Thyroid gland (tissue), 4 donors: ENCODE measurements at places on chromosomes 5 and 9. TPM values are rescaled to one million over a fixed set of nuclear protein-coding genes. Genes with fewer than 3 reads are reported as not detected.

Gene DNAH5
- 2.9 TPM for total RNA-seq

Gene ATP10B
- not detected for total RNA-seq

Gene SNAPC4
- total RNA-seq = 7.4 TPM

Gene MCC
- total RNA-seq = 15.5 TPM

Gene HTR4
- total RNA-seq = not detected

Gene GABBR2
- 6.7 TPM for total RNA-seq

Gene ADAMTS19
- total RNA-seq = not detected

Gene ALDH7A1
- 40.2 TPM for total RNA-seq

Gene MEIKIN
- not detected for total RNA-seq

Gene PIP5KL1
- 5.2 TPM for total RNA-seq

Gene TBC1D2
- total RNA-seq = 20.8 TPM

Gene PHF24
- 0.67 TPM for total RNA-seq

Gene CCIN
- 0.40 TPM for total RNA-seq

Gene HDHD3
- 60.8 TPM for total RNA-seq

Gene SPAAR
- total RNA-seq = 4.7 TPM

Gene LRRC8A
- 56.3 TPM for total RNA-seq

Gene EQTN
- not detected for total RNA-seq

Gene SLC44A1
- total RNA-seq = 144 TPM

Gene PLPP1
- total RNA-seq = 172 TPM

Gene FSTL4
- total RNA-seq = 0.10 TPM

Gene PLEKHG4B
- total RNA-seq = 5.9 TPM

Gene C5orf52
- not detected for total RNA-seq

Gene SUSD3
- 5.8 TPM for total RNA-seq

Gene MIGA2
- total RNA-seq = 57.7 TPM

Gene TOR4A
- total RNA-seq = 11.2 TPM

Gene SV2C
- not detected for total RNA-seq

Gene ADAMTS6
- total RNA-seq = 3.4 TPM

Gene SLC9A3
- total RNA-seq = 7.9 TPM

Gene TMEM215
- not detected for total RNA-seq

Gene HSD17B3
- 2.0 TPM for total RNA-seq
